ENCODE measurements at places on chromosomes 6 and 20.

DNA sequence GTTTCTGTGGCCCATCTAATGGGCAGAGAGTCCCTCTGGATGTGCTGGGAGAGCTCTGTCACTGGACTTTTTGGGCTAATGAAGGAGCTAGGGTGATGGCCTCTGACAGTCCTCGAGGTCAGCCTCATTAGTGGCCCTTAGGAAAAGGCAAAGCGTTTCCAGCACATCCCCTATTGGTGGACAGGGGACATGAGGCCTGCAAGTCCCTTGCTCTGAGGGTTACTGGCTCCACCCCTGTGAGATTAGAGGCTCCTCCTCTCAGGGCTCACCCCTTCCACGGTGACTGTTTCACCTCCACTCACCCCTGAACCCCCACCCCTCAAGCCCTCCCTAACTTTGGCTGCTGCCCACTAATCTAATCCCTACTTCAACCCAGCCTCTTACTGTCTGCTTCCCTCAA is 12.8 kb upstream of the FANCE start:
- no peak for DNase-seq

DNA sequence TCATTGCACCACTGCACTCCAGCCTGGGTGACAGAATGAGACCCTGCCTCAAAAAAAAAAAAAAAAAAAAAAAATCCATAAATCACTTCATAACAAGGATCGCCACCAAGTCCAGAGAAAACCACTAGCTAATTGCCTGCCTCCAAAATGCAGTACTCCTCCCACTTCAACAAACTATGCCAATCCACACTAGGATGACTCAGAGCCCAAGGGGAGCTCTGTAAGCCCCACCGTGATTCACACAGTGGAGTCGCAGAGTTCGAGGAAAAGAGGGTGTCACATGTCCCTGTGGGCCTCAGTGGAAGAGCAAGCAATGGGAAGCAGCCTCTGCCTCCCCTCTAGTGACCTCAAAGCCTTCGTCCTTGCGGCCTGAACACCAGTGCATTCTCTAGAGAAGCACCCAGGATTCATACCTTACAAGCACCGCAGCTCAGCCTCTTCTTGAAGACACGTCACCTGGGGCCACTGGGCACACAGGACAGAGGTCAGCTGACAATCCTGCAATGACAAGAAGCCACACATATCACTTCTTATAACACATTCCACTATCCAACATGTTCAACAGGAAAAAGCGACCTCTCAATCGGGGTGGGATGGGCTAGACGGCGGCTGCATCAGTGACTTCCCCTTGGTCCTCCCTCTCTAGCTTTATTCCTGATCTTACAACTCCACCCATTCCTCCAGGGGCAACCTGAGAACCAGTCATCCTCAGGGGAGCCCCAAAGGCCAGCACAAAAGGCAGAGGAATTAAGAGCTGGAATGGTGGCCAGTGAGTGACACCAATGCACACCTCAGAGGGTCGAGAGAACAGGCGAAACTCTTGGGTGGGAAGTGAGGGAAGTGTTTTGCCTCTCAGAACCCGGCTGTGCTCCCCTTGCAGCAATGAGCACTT is 8.9 kb downstream of the SNHG17 start:
- DNase-seq: peak; percentile 51

- peak; percentile 90 for DNase-seq
These were observed 458 bp upstream of the ARMC12 start for GRCh38 chr6:35736253-35736894.

GRCh38 chr6:137728386-137729349 is 138.4 kb upstream of the TNFAIP3 start:
- no peak for DNase-seq

GRCh38 chr6:134657751-134658527 is 292.0 kb downstream of the ALDH8A1 start:
- DNase-seq: no peak

DNA sequence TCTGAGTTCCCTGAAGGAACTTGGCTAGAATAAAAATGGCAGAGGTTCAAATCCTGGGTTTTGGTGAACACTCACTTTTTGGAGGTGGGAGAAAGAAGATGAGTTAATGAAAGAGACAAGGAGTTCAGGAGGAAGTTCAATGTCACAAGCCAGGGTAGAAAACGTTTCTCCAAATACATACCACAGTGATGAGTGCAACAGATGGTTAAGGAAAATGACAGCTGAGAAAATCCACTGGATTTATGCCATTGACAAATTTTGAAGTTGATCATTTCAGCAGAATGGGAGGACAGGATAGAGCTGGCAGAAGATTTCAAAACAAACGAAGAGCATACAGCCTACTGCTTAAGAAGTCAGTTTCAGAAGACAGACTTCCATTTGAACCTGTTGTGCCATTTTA is 122.7 kb downstream of the GFRAL start:
- no peak for DNase-seq

DNA sequence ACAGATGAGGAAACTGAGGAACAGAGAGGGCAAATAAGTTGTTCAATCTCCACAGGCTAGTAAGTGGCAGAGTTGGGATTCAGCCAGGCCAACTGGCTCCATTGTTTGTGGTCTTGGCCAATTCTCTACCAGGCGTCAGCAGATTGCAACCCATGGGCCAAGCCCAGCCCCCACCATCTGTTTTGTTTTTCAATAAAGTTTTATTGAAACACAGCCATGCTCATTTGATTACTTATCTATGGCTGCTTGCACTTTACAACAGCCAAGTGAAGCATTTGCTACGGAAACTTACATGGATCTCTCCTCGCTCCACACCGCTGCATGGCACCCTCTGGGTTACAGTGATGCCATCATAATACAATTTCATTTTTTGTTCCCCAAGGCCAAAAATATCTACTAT is 90.8 kb downstream of the ZNF217 start:
- no peak for DNase-seq

- no peak for DNase-seq
These were observed 17.5 kb downstream of the C20orf173 start for GRCh38 chr20:35511814-35512420.

DNA sequence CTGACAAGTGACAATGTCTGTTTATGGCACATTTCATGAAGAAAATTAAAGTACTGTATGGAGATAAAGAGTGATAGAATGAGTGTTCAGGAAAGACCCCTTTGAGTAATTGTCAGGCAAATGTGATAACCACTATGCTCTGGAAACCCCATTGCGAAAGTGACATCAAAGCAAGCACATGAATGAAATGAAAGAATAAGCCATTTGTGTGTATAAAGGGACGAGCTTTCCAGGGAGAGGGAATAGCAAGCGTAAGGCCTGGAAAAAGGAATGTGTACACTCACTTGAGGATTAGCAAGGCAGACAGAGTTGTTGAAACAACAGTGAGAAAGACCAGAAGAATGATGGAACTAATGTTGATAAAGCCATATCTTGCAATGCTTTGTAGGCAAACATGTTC is 490.0 kb downstream of the GRIK2 start:
- DNase-seq: no peak

GRCh38 chr6:74574794-74575193 is 631.1 kb downstream of the COL12A1 start:
- no peak for DNase-seq

GRCh38 chr6:87029711-87030314 is 65.1 kb downstream of the CGA start:
- DNase-seq: no peak

DNA sequence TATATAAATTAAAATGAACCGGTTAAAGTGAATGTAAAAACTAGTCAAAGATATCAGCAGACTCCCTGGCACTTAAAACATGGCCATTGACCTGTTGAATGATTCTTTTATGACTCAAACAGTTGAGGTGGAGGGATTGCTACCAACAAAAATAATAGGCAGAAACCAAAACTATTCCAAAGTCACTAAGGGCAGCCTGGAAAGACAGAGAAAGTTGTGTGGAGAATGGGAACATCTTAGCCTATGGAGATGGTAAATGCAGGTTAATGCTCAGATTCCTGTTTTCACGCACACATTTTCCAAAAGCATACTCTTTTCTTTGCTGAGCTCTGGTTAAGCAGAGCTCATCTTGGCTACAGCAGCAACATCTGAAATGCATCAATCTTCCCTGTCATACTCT is 553.5 kb downstream of the HACE1 start:
- no peak for DNase-seq

- no peak for DNase-seq
These were observed 194.5 kb upstream of the CDH4 start for GRCh38 chr20:61057443-61058121.

GRCh38 chr20:9867196-9867980 is 28.5 kb upstream of the PAK5 start:
- no peak for DNase-seq

DNA sequence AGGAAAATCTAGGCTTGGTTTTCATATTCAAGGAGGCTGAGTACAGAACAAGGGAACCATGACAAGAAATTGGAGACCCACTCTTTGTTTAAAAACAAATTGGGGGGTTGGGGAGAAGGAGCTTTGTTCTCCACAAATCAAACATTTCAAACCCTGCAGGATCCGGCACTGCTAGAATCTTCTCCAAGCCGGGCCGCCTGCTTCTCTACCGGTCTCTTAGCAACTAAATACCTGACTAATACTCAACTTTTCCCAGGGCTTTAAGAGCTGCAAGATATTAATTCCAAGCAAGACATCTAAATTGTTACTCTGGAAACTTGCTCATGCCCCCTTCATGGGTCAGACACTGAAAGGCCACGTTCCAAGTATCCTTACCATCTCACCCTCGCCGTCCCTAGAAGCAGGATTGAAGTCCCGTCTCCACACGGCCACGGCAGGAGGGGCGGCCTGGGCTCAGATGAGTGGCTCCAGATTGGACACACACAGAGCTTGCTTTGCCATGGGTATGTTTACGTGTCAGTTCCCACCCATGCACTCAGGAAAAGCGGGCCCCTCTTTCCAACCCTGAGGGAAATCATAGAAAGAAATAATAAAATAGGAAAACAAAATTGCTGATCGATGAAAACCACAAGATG is 126.4 kb upstream of the CDH4 start:
- DNase-seq: no peak

All from stimulated activated CD4-positive, alpha-beta T cell treated with anti-CD3 and anti-CD28 coated beads, Interleukin-4, amount 100 ng/mL, for 24 hours (primary cell).